ENCODE measurements at places on chromosomes 11 and 22. TPM values are rescaled to one million over a fixed set of nuclear protein-coding genes. Genes with fewer than 3 reads are reported as not detected.

Gene OR8D1
- polyA plus RNA-seq = not detected

Gene SYT8
- polyA plus RNA-seq = not detected

Gene MYEOV
- not detected for polyA plus RNA-seq

GRCh38 chr11:61277186-61278000, 17.7 kb downstream of the VWCE start:
- no peak for DNase-seq
- no peaks in the 10 kb centered on the region for H3K27me3 ChIP-seq
- no peaks in the 10 kb centered on the region for H3K36me3 ChIP-seq

DNA sequence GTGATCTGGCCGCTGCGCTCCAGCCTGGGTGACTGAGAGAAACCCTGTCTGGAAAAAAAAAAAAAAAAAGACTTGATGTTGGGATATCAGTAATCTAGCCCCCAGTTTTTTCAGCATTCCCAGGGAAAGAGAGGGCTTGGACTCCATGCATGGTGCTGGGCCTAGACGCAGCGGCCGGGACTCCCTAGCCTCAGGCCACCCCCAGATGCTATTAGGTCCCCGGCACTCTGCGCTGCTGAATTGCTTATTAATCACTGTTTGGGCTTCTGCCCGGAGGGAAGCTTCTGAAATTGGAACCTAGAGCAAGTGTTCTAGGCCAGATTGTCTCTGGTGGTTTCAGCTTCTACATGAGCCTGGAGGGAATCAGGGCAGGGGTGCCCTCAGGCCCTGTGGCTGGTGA, 39.0 kb downstream of the SLCO2B1 start:
- no peaks in the 10 kb centered on the region for H3K4me1 ChIP-seq
- no peak overlapping the region for H3K27ac ChIP-seq
- DNase-seq = no peak
- H3K36me3 ChIP-seq = no peaks in the 10 kb centered on the region
- no peaks in the 10 kb centered on the region for H3K27me3 ChIP-seq

DNA sequence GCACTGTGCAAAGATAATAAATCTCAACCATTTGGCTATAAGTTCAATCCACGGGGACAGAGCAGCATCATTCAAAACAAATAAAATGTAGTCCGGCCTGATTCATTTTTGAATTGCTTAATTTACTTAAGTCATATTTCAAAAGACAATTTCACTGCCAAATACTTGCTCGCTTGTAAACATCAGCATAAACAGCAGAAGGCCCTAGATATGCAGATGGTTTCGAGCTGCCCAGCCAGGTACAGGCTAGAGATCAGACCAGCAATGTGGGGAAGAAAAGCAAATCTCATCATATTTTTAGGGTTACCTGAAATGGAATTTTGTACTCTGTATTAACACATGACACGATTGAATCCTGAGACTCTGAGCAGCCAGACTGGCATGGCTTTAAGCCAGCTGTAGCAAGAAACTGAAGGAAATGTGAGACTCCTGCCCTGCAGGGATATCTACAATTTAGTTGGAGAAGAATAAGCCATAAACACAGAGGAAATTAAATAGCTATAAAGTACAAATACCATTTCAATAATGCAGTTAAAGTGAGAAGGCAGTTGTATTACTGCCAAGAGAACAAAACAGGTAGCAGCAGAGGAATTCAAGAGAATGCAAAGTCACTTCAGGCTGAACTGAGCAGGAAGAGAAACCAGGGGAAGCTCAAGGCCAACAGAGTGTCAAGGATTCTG, 440.3 kb downstream of the ETS1 start:
- H3K4me1 ChIP-seq = no peaks in the 10 kb centered on the region
- DNase-seq = no peak
- peaks cover 8% of the 10 kb centered on the region for H3K27me3 ChIP-seq
- H3K4me3 ChIP-seq = no peak overlapping the region

Measured in naive B cell (primary cell).